ENCODE measurements at places on chromosomes 7 and 10.

GRCh38 chr7:111516612-111517011 lies 45.7 kb downstream of the IMMP2L start:
- DNase-seq, result no peak

- DNase-seq, result no peak
These were observed 176.3 kb downstream of the DGKI start for GRCh38 chr7:137670222-137671064.

DNA sequence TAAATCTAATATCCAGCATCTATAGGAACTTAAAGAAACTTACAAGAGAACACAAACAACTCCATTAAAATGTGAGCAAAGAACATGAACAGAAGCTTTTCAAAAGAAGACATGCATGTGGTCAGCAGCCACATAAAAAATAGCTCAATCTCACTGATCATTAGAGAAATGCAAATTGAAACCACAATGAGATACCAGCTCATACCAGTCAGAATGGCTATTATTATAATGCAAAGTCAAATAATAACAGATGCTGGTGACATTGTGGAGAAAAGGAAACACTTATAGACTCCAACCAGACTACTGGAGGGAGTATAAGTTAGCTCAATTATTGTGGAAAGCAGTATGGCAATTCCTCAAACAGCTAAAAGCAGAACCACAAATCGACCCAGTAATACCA lies 1314.5 kb downstream of the XPNPEP1 start:
- DNase-seq, result no peak

DNA sequence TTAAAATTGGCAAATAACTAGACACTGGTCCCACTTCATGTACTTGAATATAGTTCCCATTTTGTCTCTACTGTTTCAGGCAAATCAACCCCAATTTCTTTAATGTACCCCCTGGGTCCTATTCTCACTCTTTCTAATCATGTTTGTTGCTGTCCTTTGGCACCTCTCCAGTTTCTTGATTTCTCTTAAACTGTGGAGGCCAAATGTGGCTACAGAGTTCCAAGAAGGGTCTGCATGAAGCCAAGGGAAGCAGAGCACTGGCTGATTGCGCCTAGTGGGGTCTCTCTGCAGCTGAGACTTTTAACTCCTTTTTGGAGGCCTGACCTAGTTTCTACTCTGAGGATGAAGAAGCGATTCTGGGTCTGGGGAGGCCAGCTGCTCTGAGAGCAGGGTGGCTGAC lies 6.7 kb upstream of the ADAM12 start:
- no peak for DNase-seq

DNA sequence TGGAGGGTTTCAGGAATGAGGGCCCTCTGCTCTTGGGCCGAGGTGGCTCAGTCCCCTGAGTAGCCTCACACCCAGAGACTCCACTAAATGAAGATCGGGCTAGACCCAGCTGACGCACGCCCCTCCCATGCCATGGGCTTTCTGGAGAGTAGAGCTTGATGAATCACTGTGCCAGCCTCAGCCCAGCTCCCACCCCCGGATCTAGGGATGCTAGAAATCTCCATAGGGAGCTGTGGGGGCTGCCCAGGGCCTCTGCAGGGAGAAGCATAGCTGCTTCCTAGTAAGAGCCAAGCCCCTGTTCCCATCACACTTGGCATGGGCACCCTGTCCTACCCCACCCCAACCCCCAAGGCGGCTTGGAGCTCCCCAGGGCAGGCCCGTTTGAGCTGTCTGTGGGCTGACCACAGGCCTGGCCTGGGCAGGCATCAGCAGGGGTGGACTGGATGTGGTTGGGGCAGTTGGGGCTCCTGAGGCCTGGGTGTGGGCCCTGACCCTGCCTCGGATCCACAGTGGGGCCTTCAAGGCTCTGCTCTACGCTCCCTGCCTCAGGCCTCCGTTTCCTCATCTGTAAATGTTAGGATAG lies 121.2 kb downstream of the ZMIZ1 start:
- DNase-seq, result no peak

DNA sequence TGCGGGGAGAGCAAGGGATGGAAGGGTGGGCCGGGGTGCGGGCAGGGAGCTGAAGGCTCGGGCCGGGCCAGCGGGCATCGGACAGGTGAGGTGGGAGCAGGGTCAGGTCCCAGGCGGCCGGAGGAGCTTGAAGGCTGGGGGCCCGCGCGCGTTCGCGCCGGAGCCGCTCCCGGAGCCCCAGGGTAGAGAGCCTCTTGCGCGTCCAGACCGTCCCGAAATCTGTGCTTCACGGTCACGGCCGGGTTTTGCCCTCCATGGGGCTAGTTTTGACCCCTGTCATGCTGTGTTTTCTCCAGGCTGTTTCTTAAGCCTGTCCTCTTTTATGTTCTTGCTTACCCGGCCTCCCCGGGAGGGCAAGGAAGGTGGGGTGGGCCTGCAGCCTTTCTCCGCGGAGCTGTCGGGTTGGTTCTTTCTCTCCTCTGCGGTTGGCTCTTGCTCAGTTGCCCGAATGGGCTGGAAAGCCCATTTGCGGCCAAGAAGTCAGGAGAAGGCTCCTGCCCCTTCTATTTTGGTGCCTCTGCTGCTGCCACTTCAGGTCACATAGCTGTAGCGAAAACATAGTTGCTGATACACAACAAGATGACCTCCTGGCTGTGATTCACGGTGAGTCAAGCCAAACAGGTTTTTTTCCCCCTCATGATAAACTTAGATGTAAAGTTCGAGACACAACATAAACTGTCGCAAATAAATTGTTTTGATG lies 650 bp downstream of the UBE2D1 start:
- no peak for DNase-seq

GRCh38 chr10:82091413-82091812 lies 216.4 kb downstream of the NRG3 start:
- no peak for DNase-seq

Data from naive thymus-derived CD8-positive, alpha-beta T cell (primary cell).